Caki2 (cell line): ENCODE measurements at places on chromosomes 2 and 18. TPM values are rescaled to one million over a fixed set of nuclear protein-coding genes. Genes with fewer than 3 reads are reported as not detected.

Gene IL18RAP
- not detected in 2 replicates for total RNA-seq

Gene PFN4
- 0.57 TPM in 1 of 2 replicates, not detected in the other for total RNA-seq

DNA sequence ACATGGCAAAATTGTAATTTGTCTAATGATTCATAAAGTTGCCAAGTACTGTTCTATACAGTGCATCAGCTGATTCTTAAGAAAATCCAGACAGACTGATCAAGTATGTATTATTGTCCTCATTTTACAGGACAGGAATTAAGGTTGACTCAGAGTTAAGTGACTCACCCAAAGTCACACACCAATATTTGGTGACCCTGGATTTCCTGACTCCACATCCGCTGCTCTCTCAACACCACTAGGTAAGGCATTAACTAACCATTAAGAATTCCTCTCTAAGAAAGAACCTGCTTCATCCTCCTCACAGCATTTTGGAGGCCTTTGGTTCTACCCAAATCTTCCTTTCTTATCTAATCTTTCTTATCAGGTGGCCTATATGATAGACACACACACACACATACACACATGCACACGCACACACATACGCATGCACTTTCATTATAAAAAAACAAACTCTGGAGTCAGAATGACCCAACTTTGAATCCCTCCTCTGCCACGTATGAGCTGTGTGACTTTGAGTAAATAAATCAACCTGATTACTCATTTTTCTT lies 150.8 kb downstream of the ANKRD44 start:
- peak; percentile 93 for DNase-seq

Gene ZNF892
- total RNA-seq, result 1.4 and 3.2 TPM in 2 replicates

Gene CRYGC
- not detected in 2 replicates for total RNA-seq

Gene IL36RN
- not detected in 2 replicates for total RNA-seq

DNA sequence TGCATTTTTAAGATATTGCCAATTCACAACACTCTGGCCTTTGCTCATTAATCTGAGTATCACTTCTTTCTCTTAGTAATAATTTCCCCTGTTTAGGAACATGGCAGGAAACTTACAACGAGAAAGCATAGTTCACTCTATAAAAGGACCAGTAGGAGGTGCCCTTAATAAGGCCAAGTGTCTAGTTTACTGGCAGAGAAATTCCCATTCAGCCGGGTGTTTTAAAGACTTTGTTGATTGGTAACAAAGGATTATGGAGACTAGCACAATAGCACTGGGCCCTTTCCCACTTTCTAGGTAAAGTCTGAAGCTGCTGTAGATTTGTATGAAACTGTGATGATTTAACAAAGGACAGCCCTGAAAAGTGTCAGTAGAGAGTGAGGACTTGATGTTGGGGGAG lies 3.1 kb downstream of the DCC start:
- no peak for DNase-seq

Gene FAM237A
- total RNA-seq, result not detected in 2 replicates

- no peak for DNase-seq
These were observed 77.1 kb upstream of the SLC39A10 start for GRCh38 chr2:195579776-195580555.

GRCh38 chr18:49490246-49490762 lies 3.3 kb upstream of the C18orf32 start:
- no peak for DNase-seq

DNA sequence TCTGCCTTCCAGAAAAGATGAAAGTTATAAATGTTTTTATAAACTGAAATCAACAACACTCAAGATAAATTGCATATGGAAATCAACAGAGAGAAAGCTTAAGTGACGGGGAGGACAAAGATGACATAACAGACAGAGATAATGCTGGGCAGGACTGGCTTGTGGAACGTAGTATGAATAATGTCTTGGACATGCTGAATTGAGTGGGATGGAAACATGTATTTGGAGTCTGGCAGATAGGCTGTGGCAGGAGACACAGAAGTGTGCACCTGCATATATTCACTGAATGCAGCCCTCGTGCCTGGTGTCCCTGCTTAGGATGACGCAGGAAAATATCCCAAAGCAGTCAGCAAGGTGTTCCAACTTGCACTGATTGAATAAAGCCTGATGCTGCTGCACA lies 318.2 kb downstream of the CBLN2 start:
- DNase-seq, result no peak

GRCh38 chr2:35864141-35864540 lies 491.4 kb upstream of the CRIM1 start:
- DNase-seq, result no peak

Gene CYRIA
- total RNA-seq, result 10.7 TPM in 2 replicates

Gene GKN1
- not detected in 2 replicates for total RNA-seq
